Naive thymus-derived CD4-positive, alpha-beta T cell (primary cell): ENCODE measurements at places on chromosomes 12 and 14. TPM values are rescaled to one million over a fixed set of nuclear protein-coding genes. Genes with fewer than 3 reads are reported as not detected.

GXYLT1 gene
- 8.3 TPM for total RNA-seq

UBE2N gene
- 78.6 TPM for total RNA-seq

DNA sequence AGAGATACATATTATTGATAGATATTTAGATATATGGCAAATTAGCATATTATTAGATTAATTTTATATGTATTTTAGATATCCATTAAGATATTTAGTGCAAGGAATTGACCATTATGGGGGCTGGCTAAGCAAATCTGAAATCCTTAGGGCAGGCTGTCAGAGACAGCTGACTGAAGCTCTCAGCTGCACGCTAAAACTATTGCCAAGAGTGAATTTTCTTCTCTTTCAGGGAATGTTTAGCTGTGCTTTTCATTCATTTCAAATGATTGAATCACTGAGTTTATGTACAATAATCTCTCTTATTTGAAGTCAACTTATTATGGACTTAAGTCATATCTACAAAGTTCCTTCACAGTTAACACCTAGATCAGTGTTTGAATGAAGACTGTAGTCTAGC, 566.5 kb downstream of the LRFN5 start:
- H3K27ac ChIP-seq = no peak overlapping the region
- no peaks in the 10 kb centered on the region for H3K27me3 ChIP-seq
- no peaks in the 10 kb centered on the region for H3K4me1 ChIP-seq
- H3K36me3 ChIP-seq = no peaks in the 10 kb centered on the region
- no peak overlapping the region for H3K4me3 ChIP-seq

DNA sequence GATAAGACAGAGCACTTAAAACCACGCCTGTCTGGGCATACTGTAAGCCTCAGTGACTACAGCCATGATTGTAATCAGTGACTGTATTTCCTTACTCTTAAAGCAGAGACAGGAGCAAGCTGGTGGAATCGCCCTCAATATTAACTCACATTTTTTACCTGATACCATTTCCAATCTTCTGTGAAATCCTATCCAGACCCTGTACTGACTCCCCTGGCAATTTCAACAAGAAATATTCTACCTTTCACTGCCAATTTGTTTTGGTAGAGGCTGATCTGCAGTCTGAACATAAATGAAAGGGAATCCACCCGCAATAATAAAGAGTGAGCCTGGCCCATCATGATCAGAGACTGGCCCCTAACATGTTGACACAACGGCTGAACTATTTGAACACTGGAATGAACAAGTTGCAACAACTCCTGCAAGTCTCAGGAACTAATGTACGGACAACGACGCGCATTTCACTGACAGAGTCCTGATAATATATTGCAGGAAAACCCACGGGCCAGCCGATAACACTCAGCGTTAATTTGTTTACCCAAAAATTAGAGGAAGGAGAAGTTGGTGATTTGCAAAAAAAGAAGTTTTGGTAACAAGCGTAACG, 195.5 kb upstream of the BTG1 start:
- H3K4me1 ChIP-seq = peaks cover 11% of the 10 kb centered on the region
- DNase-seq = no peak
- H3K4me3 ChIP-seq = peak overlapping the region; percentile 5
- no peaks in the 10 kb centered on the region for H3K36me3 ChIP-seq

GRCh38 chr12:32331133-32331532, 68.2 kb upstream of the FGD4 start:
- no peaks in the 10 kb centered on the region for H3K36me3 ChIP-seq
- H3K27ac ChIP-seq = no peak overlapping the region
- H3K4me1 ChIP-seq = no peaks in the 10 kb centered on the region
- no peaks in the 10 kb centered on the region for H3K27me3 ChIP-seq
- H3K4me3 ChIP-seq = no peak overlapping the region

GRCh38 chr12:1534748-1535147, 59.6 kb downstream of the FBXL14 start:
- no peak for DNase-seq
- H3K27me3 ChIP-seq = peaks cover 26% of the 10 kb centered on the region
- no peak overlapping the region for H3K27ac ChIP-seq
- H3K36me3 ChIP-seq = no peaks in the 10 kb centered on the region

DNA sequence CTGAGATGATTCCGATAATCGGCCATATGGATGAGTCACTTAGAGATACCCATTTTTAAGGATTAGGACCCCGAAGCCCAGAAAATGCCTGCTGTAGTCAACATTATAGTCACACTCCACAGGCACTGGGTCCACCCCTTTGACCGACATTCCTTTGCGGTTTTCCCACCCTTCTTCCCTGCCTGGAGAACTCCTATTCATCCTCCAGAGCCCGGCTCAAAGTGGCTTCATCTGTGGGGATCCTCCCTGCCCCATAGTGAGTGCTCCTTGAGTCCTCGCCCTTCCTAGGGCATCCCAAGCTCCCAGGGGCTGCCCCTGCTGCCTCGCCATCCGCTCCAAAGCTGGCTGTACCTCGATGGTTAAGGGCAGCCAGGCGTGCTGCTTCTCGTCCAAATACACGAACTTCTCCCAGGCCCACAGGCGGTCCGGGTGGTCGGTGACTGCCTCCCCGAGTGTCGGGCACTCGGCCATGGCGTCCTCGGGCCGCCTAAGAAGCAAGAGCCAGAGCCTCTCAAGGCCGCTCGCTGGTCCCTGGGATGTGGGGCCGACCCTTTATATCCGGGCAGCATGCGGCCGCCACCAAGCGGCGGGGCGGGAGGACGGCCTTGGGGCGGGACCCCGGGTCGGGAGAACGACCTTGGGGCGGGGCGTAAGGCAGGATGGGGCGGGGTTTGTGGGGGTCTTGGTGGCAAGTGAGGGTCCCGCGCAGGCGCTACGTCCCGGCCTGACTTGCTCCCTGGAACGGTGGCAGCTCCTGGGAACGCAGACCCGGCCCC, at the start of gene TCL1A:
TSS of gene TCL1A (minus strand) at position 530 of the 776 bp plus-strand sequence. CDS start at position 471, 59 bp downstream.
- no peaks in the 10 kb centered on the region for H3K36me3 ChIP-seq
- no peak within 1 kb of the TSS for H3K4me3 ChIP-seq
- no peak for DNase-seq
- no peaks in the 10 kb centered on the region for H3K27me3 ChIP-seq
- no peaks in the 10 kb centered on the region for H3K4me1 ChIP-seq
- H3K27ac ChIP-seq = no peak within 1 kb of the TSS

DNA sequence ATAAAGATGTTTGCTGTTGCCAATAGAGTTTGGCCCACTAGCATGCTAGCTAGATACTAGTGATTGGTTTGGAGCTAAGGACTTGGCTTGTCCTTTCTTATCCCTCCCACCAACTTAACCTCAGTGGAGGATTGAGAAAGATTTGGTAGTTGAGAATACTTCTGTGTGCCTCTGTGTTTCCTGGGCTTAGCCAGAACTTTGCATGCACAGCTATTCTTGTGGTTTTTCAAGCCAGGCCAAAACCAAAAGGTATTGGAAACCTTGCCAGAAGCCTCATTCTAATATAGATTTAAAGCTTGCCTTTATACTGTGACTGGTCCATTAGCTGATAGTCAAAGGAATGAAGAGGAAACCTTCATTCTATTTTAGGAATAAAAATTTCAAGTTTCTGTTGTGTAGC, 188.5 kb downstream of the CCDC91 start:
- no peak overlapping the region for H3K4me3 ChIP-seq
- H3K36me3 ChIP-seq = no peaks in the 10 kb centered on the region
- no peaks in the 10 kb centered on the region for H3K4me1 ChIP-seq

- no peak overlapping the region for H3K4me3 ChIP-seq
- H3K27ac ChIP-seq = no peak overlapping the region
- H3K27me3 ChIP-seq = no peaks in the 10 kb centered on the region
- peaks cover 40% of the 10 kb centered on the region for H3K4me1 ChIP-seq
These were observed 4.8 kb downstream of the AEBP2 start for GRCh38 chr12:19444097-19444496.
